ENCODE measurements at places on chromosomes 2 and 18. TPM values are rescaled to one million over a fixed set of nuclear protein-coding genes. Genes with fewer than 3 reads are reported as not detected.

GRCh38 chr2:74887960-74888700 lies 54.2 kb downstream of the HK2 start:
- DNase-seq = no peak

Gene PTPRN
- total RNA-seq = 24.5 TPM

Gene ASPRV1
- total RNA-seq = 2.0 TPM

DNA sequence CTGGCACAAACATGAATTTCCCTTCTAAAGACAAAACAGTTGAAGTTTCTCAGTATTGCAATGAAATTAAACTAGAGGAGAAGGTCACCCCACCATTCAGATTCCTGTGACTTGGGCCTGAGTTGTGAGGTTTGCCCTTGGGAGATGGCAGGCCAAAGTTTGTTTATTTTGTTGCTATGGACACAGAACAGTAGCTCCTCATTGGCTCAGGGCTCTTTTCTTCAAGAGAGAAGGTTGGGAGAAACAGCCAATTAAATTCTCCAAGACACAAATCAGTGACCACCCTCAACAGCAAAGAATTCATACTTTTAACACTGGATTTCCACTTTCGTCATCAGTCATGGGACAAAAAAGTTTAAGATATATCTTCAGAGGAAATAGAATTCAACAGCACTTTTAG lies at the start of gene FLACC1:
Gene FLACC1 (minus strand): TSS at position 125 of the 400 bp plus-strand sequence. CDS start 5,941 bp downstream, outside the sequence.
- DNase-seq = peak; percentile 41

DNA sequence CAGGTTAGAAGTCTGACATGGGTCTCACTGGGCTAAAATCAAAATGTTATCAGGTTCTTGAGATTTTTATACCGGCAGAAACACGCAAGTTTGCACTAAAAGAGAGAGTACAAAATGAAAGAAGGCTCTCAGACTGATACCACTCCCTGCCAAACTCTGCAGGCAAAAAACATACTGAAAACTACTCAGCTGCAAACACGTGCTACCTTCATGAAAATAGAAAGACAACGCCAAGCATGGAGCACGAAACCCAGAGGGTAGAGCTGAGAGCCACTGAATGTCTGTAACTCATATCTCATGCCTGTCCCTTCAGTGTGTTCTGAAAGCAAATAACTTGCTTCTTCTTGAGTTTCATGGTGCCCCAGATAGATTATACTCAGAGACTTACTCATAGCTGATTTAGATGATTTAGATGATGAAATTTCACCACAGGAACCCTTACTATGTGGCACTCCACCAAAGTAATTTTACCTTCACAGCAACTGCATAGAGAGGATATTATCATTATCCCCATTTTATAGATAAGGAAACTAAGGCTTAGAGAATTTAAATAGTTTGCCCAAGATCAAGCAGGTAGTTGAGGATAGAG lies 313.0 kb upstream of the SLC39A10 start:
- no peak for DNase-seq

DNA sequence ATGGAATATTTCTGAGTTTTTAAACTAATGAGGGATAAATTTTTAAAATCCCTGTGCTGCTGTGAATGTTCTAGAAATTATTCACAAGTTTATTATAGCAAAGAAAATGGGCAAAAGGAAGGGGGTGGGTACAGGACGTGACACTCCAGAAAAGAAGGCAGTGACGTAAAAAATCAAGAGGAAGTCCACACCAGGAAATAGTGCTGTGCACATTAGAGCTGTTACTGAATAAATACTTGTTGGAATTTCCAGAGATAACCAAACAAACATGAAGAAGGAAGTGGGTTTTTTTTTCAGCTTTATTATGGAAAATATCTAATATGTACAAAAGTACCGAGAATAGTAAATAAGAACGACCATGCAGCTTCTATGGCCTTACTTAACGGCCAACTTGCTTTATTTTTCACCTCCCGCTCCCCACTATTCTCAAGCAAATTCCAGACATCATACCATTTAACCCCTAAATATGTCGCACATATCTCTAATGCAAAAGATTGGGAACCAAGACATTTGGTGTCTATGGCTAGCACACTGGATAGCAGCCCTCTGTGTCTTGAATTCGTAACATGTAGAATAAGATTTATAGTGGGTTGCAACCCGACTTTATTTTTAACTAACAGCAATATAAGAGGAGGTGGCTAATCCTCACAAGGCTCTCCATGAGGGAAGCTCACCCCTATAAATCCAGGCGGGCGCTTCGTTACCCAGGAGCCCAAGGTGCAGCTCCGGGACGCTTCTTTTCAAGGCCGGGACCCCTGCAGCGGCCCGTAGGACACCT lies 580 bp upstream of the NDUFV2 start:
- DNase-seq = no peak

DNA sequence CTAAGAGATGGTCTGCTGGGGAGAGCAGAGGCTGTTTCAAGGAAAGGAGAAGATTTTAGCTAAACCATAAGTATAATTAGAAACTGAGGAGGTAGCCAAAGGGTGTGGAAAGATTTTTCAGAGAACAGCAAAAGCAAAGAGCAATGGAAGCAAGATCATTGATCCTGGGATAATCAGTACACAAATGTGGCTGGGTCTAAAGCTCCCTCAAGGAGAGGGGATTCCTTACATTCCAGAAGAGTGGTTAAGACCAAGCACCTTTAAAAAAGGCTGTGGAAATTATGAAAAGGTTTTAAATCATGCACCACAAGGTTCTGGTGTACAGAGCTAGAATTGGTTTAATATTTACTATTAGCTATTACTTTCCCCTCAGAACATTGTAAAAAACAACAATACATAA lies 246.0 kb upstream of the UBE2E3 start:
- DNase-seq = no peak

Gene ILKAP
- 73.4 TPM for total RNA-seq

Gene HNMT
- total RNA-seq = 64.0 TPM

DNA sequence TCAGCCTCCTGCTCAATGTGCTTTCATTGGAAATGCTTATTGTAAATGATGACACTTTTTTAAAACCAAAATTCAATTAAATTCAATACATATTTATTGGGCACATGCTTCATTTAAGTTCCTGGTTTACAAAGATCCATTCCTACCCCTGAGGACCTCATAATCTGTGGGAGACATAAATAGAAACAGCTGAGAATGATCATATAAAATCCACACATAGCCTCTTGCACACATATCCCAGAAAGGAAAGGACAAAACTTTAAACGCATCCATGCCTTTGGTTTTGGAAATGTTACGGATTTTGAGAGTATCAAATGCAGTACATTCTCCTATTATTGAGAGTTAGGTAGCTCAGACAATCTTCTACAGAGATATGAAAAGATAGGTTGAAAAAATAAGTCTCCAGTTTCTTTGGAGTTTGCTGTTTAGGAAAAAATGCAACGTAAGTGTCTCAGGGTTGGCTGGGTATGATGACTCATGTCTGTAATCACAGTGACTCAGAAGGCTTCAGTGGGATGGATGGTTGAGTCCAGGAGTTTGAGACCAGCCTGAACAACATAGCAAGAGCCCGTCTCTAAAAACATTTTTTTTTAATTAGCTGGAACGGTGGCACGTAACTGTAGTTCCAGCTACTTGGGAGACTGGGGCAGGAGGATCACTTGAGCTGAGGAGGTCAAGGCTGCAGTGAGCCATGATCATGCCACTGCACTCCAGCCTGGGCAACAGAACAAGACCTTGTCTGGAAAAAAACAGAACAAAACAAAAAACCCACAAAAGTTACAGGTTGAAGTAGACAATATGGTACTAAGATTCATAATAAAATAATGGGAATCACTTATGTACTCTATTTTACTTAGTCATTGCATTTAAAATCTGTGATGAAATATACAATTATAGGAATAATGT lies 3.9 kb upstream of the PRELID3A start:
- no peak for DNase-seq

Gene ALPG
- total RNA-seq = not detected

Gene GNLY
- total RNA-seq = not detected

DNA sequence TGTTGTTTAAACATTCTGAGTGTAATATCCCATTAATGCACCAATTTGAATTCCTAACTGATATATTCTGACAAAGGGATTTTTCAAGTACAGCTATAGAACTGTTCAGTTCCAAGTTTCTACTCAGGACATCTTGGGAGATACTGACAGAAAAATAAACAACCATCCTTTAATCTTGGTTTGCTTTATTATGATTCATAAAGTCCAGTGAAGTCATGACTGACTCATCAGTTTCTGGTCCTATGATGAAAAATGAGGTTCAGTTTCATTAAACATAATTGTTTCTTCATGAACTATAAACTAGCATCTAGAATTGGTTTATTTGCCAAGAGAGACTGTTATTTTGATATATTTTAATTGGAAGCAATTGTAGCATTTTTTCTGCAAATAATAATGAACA lies 896.2 kb downstream of the CCDC85A start:
- DNase-seq = no peak

Gene PAIP2B
- total RNA-seq = 20.4 TPM

Gene ARHGAP25
- 1.2 TPM for total RNA-seq

DNA sequence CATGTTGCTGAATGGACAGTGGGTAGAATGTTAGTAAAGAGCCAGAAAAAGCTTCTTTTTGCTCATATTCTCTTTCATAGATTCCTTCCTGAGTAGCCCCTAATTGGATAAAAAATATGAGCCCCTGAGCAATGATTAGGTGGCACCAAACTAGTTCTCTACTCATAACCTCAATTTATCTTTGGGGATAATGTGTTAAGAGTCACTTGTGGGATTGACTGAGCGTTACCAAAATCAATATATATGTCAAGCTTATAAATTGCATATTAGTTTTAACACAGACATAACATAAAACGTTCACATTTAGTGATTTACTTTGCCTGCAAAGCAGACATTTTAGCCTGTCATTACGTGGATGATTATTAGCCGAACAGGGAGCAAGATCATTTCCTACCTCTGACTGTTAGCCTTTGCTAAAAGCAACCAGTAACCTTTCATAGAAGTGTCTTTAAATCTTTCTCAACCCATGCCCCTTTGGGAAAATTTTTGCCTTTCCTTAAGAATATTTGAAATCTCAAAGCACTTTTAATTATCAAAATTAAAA lies 85.4 kb downstream of the ARHGAP28 start:
- no peak for DNase-seq

DNA sequence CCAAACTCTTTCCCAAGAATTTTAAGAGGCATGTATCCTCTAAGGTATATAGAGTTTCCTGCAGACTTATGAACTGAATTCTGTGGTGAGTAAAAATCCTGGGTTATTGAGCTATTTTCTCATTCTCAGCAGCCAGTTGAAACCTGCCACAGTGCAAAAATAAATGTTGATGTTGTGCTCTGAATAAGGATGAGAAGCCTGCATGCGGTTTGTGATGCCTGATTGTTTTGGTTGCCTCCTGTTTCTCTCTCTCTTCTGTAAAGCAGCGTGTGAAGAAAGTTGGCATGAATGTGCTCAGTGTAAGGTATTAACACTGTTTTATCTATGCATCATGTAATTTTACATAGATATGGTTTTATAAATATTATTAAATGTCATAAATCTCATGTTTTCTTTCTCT lies 452.6 kb downstream of the CDH2 start:
- no peak for DNase-seq

Gene UCN
- total RNA-seq = 1.2 TPM

DNA sequence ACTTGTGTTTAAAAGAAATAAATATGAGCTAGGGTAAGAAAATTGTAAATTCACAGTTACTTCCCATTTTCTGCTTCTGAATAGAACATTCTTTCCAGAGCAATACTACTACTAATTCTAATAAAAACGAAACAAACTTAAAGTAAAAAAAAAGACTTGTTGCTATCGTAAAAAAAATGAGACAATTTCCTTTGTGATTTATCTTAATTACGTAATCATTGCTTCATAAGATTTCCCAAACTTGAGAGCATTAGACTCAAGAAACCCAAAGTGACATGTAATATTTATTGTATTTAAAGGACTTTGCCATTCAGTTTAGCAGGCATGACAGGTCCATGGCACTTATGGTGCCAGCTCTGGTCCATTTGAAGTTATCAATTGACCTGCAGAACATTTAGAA lies 153.8 kb downstream of the AQP4 start:
- DNase-seq = no peak

- DNase-seq = no peak
Measured at GRCh38 chr2:235917506-235917905, 250.7 kb downstream of the GBX2 start.

- no peak for DNase-seq
Measured at GRCh38 chr2:224086226-224086914, 47.3 kb upstream of the SERPINE2 start.

DNA sequence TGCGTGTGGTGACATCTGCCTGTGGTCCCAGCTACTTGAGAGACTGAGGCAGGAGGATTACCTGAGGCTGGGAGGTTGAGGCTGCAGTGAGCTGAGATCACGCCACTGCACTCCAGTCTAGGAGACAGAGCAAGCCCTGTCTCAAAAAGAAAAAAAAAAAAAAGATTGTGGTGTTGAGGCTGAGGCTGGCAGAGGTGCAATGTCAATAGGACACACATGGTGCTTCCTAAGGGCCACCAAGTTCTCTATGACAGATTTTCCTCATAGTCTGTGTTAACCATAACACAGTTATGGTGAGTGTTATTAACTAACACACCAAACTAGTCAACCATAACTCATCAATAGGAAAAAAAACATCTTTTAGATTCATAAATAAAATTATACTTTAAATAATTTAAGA lies 494.4 kb downstream of the TMX3 start:
- no peak for DNase-seq

GRCh38 chr2:25339211-25339674 lies 2.5 kb downstream of the DNMT3A start:
- DNase-seq = no peak

- no peak for DNase-seq
Measured at GRCh38 chr2:27958711-27959378, 68.3 kb downstream of the BABAM2 start.

All from frontal cortex (tissue), 4 donors.